Stimulated activated CD4-positive, alpha-beta T cell treated with anti-CD3 and anti-CD28 coated beads, Interleukin-4, amount 100 ng/mL, for 24 hours (primary cell): ENCODE measurements at places on chromosomes 13 and 19.

DNA sequence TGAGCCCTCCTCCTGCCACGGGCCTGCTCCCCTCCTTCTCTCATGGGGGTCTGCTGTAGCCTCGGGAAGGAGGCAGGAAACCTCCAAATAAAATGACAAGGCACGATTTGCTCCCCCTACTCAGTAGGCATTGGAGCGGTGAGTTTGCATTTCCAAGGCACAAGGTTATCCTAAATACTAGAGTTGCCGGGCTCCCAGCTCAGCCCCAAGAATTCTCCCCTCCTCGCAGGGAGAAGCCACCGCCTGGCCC lies 1.5 kb downstream of the CEBPA start:
- DNase-seq: no peak

GRCh38 chr13:76597868-76598267 lies 288.3 kb downstream of the KCTD12 start:
- no peak for DNase-seq

- no peak for DNase-seq
Observed at GRCh38 chr19:11420429-11421370, 1.6 kb upstream of the RGL3 start.

DNA sequence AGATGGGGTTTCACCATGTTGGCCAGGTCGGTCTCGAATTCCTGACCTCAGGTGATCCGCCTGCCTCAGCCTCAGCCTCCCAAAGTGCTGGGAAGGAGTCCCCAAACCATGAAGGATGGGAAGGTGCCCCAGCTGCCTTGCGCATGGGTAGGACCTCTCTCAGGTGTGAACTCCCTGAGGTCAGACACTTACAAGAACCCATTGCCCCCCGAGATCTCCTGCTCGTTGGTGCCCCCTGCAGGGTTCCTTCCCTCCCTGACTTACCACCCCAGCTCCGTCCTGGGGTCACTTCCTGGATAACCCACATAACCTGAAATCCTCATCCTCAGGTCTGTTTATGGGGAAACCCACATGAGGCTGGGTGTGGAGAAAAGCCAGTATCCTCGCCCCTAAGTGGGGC lies 41.7 kb downstream of the UNC13A start:
- DNase-seq: no peak

DNA sequence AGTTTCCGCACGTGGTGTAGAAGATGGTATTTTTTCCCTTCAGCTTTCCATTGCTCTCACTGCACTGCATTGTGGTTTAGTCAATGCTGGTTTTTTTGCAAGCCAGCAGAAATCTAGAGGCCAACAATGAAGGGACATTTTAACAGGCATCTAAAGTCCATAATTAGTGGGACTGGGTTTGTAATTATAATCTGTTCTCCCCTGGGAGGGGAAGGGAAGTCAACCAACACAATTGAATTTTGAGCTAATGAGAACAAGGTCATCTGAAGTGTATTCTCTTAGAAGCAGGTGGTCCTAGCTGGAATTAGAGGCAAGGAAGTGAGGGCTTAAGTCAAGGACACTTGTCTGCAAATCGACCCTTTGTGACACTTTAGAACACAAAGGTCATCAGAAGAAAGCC lies 156.4 kb downstream of the MYO16 start:
- DNase-seq: no peak

GRCh38 chr13:76331943-76332712 lies 554.1 kb downstream of the KCTD12 start:
- DNase-seq: no peak

DNA sequence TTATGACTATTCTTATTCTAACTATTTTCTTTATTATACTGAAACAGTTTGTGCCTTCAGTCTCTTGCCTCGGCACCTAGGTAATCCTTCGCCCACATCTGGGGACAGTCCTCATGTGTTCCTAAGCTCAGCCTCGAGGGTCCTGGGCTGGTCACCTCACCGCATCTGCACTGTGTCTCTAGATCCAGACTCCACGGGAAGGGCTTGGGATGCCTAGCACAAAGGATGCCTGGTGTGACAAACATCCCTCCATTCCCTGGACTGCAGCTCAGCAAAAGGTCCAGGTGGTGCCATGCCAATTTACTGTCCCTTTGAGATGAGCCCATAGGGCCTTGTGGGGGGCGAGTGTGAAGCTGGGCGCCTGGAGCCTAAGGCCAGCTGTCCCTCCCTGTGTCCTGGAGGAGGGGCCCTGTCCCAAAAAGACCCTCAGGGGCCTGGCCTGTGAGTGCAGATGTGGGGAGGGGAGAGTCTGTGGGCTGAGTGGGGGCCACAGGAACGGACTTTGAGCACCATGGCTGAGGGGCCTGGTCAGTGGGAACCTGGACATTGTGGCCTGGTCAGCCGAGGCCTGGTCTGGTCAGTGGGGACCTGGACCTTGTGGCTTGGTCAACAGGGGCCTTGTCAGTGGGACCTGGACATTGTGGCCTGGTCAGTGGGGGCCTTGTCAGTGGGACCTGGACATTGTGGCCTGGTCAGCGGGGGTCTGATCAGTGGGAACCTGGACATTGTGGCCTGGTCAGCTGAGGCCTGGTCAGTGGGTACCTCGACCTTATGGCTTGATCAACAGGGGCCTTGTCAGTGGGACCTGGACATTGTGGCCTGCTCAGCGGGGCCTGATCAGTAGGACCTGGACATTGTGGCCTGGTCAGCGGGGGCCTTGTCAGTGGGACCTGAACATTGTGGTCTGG lies 45.1 kb upstream of the TPM4 start:
- DNase-seq: no peak

DNA sequence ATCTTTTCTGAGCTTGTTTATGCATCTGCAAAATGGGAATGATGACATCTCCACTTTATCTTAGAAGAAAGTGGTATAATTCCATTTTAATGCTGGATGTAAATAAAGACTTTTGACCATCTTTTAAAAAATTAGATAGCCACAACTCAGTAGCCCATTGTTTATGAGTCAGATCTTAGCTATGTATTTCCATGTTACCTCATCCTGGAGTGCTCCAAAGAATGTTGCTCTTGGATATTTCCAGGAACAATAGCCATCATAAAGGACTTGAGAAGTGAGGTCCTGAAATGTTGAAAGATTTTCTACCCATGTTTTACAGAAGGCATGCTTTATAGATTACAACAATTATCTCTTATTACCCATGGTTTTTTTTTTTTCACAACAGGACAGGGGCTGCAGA lies 229.3 kb upstream of the EDNRB start:
- no peak for DNase-seq

- DNase-seq: no peak
Observed at GRCh38 chr13:66528180-66528579, 702.0 kb downstream of the PCDH9 start.

- DNase-seq: no peak
Observed at GRCh38 chr13:102774214-102774568, 605 bp upstream of the TEX30 start.

DNA sequence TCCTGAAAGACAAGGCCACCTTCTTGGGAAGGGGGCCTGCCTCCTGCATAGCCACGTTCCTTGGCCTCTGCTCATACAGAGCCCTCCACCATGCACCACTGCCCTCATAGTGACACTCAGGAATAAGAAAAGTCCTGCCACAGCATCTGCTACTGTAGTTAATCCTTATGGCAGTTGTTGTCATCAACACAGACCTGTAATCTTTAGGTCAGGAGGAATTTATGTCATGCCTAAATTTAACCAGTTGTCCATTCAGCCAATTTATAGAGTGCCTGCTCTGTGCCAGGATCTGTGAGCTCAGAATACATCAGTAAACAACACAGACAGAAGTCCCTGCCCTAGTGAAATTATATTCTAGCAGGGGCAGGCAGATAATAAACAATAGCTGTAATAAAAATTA lies 44.4 kb downstream of the FAM124A start:
- no peak for DNase-seq

DNA sequence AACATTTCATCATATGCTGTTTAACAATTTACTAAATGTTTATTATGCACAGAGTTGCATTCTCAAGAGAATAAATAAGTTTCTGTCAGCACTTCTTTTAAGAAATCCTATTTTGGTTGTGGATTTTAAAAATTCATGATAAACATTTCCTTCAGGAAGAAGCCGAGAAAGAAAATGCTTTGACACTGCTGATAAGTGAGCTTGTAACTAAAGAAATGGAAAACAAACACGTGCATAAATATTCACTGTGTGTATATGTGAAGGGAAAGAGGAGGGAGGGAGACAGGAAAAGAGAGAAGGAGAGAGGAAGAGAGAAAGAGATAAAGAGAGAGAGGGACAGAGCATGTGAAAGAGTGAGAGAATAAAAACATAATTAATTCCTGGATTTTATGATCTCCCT lies 1165.0 kb downstream of the DIAPH3 start:
- DNase-seq: no peak

DNA sequence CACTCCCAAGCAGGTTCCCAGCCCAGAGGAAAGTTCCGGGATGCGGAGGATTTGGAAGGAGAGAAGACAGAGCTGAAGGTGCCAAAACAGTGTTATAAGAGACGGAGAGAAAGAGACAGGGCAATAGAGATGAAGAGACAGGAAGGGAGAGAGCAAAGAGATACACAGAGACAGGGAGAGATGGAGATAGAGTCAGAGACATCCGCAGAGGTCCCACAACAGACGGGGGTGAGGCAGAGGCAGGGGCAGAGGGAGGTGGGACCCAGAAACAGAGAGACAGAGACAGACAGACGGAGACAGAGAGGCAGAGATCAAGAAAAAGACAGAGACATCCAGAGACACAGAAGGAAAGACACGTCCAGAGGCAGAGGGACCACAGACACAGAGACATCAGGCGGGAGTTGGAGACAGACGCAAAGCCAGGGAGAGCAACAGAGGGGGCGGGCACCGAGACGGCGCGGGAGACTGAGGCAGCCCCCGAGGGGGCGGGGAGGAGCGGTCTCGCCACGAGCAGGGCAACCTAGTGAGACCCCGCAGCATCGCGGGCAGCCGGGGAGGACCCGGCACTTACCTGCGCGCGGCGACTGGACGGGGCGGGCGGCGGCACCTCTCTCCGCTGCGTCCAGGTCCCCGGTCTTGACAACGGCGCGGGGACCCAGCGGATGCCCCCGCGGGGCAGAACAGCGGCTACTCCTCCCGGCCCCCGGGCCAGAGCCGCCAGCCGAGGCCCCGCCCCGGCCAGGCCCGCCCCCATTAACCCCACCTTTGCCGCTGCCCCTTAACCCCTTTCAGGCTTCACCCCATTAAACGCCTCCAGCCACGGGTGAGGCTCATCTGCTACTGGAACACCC lies at the start of gene GPR4:
Gene GPR4, minus strand, starts transcription at position 689 of the 851 bp plus-strand sequence. CDS start 10,346 bp downstream, outside the sequence.
- DNase-seq: no peak

- peak; percentile 44 for DNase-seq
Observed at GRCh38 chr13:74289861-74290773, 155.9 kb upstream of the KLF12 start.

DNA sequence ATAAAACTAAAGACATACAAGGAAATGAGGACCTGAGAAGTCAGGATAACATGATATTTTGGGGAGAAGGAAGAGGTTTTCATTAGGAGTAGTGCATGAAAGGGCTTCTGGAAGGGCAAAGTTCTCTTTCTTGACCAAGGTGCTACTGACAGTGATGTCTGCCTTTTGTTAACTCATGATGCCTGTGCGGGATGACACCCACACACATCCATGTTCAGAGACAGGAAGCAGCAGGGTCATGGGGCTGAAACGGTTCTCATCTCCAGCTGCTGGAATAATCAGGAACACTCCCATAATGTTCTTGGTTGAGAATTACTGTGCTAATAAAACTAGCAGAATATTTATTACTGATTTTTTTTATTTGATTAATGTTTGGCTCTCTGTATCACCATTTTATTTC lies 29.1 kb downstream of the KCNC3 start:
- no peak for DNase-seq

GRCh38 chr19:8238251-8238650 lies 29.1 kb downstream of the CERS4 start:
- no peak for DNase-seq
